Stimulated activated CD8-positive, alpha-beta memory T cell treated with anti-CD3 and anti-CD28 coated beads, Interleukin-15, amount 100 ng/mL, for 24 hours (primary cell): ENCODE measurements at places on chromosomes 1 and 21.

- DNase-seq = no peak
Measured at GRCh38 chr1:235974616-235975015, 90.3 kb downstream of the NID1 start.

GRCh38 chr1:41355761-41356160, 5.5 kb upstream of the FOXO6 start:
- no peak for DNase-seq

GRCh38 chr1:59516881-59517280, 220.0 kb downstream of the FGGY start:
- DNase-seq = no peak

GRCh38 chr1:14323568-14324247, 274.8 kb upstream of the KAZN start:
- no peak for DNase-seq

DNA sequence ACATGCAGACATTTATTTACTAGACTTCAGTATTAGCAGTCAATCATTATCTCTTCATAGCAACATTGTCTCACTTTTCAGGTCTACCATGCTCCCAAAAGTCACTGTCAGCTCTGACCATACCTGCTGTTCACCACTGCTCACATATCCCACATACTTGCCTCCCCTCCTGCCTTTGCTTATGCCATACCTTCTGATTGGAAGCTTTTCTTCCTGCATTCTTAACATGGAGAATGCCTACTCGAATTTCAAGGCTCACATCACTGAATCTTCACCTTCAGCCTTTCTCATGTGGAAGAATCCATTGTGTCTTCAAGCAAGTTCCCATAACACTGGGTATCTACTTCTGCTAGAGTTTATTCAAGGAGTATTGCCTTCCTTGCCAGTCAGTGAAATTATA, 135.4 kb downstream of the NTNG1 start:
- DNase-seq = no peak

DNA sequence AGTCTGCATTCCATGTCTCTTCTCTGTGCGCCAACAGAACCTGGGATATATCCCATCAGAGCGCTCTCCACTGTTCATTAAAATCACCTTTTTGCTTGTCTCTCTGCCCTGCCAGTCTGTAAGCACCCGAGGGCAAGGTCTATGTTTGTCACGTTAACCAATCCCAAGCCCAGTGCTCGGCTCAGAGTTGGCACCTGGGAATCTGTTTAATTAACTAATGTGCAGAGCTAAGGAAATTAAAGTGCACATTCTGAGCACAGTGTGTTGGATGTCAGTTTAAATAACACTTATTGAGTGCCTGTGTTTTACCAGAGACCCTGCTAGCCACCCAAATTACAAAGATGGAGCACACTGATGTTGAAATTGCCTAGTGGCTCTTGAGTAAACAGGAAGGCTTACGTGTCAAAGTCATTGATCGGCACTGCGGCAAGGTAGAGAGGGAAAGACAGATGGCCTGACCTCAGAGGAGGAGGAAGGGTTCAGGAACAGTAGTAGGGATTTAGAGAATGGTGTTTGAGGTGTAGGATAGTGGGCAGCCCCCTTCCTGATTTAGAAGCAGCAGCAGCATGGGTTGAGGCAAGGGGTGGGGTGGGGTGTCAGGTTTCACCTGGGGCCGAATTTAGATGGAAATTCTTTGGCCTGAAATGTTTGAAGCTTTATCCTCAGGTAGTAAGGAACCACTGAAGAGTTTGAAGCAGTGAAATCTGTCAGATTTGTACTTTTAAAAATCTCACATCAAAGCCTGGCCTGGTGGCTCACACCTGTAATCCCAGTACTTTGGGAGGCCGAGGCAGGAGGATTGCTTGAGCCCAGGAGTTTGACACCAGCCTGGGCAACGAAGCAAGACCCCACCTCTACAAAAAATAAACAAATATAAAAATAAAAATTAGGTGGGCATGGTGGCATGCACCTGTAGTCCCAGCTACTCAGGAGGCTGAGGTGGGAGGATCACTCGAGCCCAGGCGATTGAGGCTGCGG, 7.7 kb downstream of the ARMH1 start:
- DNase-seq = no peak
